Neural progenitor cell (in vitro differentiated cells): ENCODE measurements at places on chromosomes 13 and 19.

GRCh38 chr19:3578390-3578789 is 5.6 kb downstream of the HMG20B start:
- no peak for DNase-seq

DNA sequence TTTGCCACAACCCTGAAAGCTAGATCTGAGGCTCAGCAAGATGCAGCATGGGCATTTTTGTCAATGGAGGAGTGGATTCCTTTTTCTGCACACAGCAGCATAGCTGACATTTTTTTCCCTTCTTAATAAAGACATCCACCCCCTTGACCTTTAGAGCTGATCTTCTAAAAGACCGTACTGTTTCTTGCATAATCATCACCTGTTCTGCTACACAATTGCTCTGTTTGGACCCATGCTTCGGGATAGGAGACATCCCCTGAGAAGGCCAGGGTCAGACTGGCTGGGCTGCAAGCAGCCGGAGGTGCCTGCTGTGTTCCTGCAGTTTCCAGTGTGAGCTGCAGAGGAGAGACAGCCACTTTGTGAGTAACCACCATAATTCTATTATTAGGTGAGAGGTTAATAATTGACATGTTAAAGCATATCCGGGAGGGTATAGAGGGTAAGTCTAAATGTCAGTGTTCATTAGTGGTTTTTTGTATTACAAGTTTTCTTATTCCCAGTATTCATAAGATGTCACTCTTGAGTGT is 108.5 kb upstream of the C1QTNF9B start:
- DNase-seq, result no peak

GRCh38 chr13:92941167-92941566 is 285.4 kb upstream of the GPC6 start:
- DNase-seq, result no peak

- DNase-seq, result no peak
Measured at GRCh38 chr19:50829801-50830200, 3.6 kb downstream of the KLK15 start.

DNA sequence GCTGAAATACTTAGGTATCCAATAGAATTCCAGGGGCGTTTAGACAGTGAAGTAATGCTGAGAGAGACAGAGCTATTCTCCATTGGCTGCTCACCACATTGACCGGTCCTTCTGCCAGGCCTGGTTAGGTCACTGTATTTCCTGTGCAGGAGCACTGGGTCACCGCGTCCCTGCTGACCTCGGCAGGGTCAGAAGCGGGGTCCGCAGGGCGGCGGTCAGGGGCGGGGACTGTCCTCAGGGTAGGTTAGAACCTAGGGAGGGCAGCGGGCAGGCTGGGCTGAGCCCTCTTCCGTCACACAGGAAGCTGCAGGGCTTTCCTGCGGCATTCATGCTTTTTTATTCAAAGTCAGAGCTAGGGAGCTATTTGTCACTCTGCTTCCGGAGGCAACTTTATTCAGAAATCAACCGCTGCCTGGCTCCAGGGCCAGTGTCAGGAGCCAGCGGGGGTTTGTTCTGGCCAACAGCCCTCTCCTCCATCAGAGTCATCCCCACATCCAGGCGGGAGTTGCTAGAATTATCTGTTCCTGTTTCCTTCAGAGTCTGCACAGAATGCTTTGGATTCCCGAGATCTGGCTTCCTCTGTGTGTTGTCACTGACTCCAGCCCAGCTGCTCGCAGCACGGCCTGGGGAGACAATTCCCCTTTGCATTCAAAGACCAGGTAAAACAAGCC is 81.2 kb upstream of the WASF3 start:
- DNase-seq, result peak; percentile 52

DNA sequence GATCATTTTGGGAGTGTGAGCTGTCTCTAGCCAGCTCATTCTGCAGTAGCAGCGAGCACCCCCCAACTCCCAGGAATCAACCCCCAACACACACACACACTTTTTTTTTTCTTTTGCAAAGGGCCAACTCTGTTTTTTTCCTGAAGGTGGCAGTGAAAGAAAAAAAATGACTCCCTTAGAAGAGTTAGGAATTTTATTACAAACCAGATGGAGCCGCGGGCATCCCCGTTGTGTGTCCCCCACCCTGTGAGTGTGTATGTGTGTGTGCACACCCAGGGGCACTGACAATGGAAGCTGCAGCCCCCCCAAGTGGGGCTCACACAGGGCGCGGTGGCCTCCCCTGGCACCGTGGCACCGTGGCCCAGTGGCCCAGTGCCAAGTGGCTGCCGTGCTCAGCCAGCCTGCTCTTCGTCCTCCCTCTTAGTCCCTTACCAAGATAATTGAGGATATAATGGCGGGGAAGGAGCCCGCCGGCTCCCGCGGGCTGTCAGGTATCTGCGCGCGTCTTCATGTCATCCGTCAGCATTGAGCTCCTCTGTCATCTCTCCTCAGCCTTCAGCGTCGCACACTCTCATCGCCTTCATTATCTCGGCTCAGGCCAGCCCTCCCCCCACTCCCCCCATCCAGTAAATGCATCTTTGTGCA is 314.1 kb downstream of the ZNF536 start:
- DNase-seq, result no peak

DNA sequence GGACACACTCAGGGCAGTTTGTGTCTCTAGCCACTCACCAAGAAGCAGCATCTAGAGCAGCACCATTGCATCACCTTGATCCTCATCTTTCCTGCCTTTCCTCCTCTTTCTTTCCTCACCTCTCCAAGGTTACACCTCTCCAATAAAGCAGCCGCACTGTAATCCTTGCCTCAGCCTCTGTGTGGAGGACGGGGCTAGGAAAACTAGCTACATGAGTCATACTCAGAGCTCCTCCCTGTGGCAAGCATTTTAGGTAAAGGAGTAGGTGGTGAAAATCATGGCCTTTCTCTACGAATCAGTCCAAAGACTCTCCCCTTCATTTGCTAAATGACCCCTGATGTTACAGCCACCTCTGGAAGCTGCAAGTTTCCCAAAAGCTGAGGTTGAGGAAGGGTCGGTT is 108.9 kb downstream of the DNAJC15 start:
- peak; percentile 74 for DNase-seq
